ENCODE measurements at places on chromosomes 5 and 9.

- DNase-seq, result no peak
Observed at GRCh38 chr9:31040564-31040963, 1343.9 kb upstream of the ACO1 start.

GRCh38 chr9:89555451-89556375 lies 49.1 kb upstream of the GADD45G start:
- DNase-seq, result no peak

GRCh38 chr9:117076571-117077290 lies 338.1 kb downstream of the ASTN2 start:
- DNase-seq, result no peak

- DNase-seq, result no peak
Observed at GRCh38 chr5:115798252-115798651, 18.2 kb downstream of the CDO1 start.

DNA sequence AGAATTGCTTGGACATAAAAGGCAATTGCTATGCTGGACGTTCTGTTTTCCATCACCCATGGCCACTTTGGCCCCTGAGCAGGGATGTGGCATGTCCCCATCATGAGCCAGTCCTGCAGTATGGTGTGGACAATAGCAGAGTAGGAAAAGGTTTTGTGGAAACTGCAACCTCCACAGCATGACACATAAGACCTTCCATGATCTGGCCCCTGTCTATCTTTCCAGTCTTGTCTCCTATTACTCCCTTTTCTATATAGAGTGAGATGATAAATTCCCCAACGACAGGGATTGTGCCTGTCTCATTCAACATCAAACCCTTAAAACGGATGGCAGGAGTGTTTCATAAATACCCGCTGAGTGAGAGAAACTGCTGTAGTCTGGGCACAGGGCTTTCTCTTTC lies 174.7 kb upstream of the PTCH1 start:
- no peak for DNase-seq

GRCh38 chr5:134510970-134511795 lies 14.3 kb upstream of the JADE2 start:
- peak; percentile 13 for DNase-seq

DNA sequence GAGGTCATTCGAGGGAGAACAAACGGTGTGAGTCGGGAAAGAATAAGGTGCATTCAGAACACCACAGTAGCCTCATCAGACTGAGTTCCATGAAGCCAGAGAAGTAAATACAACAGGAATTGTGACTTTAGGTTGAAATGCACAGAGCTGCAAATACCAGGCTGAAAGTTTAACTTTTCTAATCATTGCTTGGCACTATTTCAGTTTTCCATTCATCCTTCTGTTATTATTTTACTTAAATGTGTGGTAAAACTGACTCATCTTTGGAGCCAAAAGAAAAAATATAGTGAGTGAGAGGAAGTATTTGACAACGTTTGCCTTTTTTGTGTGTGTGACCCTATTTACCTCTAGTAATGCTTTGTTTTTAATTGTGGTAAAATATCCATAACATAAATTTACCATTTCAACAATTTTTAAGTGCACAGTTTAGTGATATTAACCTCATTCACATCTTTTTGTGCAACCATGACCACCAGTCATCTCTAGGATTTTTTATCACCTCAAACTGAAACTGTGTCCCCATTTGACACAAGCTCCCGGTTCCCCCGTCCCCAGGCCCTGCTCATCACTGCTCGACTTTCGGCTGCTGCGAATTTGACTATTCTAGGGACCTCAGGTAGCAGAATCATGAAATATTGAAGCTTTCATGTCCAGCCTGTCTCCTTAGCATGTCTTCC lies 166.8 kb downstream of the HSD17B3 start:
- DNase-seq, result no peak

GRCh38 chr5:121489972-121490371 lies 361.7 kb upstream of the FTMT start:
- DNase-seq, result no peak

Data from activated CD4-positive, alpha-beta T cell treated with anti-CD3 and anti-CD28 coated beads, Interleukin-2, amount 50 U/mL, for 16 hours (primary cell).